Activated CD4-positive, alpha-beta T cell treated with anti-CD3 and anti-CD28 coated beads for 36 hours (primary cell): ENCODE measurements at places on chromosomes 7 and 10.

- DNase-seq, result no peak
Measured at GRCh38 chr7:9921326-9921725, 1052.3 kb upstream of the PHF14 start.

DNA sequence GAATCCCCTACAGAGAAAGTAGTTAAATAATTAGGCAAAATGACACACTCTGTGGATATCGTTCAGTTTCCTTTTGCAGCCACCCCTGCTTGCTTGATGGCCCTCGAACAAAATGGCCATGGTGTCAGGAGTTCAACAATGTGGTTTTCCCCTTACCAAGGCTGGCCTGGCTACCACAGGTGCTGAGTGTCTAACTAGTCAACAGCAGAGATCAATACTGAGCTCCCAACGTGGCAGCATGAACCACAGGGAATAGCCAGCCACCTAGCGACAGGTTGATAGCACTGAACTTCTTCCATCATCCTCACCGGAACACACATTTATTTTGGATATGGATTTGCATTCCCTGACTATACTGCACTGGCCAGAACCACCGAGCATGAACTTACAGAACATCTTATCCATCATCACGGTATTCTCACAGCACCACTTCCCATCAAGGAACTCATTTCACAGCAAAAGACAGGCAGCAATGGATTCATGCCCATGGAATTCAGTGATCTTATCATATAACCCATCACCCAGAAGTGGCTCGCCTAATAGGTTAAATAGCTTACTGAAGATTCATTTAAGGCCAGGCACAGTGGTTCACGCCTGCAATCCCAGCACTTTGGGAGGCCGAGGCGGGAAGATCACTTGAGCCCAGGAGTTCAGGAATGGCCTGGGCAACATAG lies 6.3 kb downstream of the C10orf67 start:
- no peak for DNase-seq

GRCh38 chr10:93080350-93081046 lies 6.8 kb downstream of the CYP26A1 start:
- peak; percentile 72 for DNase-seq

- no peak for DNase-seq
Measured at GRCh38 chr7:143510854-143511592, 33.4 kb downstream of the TAS2R41 start.

DNA sequence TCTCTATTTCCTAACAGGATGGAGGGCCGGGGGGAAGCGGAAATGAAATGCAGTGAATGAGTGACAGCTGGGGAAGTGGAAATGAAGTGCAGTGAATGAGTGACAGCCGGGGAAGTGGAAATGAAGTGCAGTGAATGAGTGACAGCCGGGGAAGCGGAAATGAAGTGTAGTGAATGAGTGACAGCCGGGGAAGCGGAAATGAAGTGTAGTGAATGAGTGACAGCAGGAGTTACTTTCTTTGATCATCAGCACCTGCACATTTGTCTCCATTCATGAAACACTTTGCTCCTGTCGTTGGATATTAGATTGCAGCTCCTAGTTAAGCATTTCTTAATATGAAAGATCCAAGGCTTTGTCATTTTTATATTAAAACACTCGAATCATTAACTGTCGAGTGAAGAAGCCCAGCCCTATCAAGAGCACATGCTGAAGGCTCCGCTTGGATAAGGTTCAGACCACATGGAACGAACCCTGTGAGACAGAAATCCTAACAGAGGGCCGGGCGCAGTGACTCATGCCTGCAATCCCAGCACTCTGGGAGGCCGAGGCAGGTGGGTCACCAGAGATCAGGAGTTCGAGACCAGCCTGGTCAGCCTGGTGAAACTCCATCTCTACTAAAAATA lies 406.0 kb upstream of the ADARB2 start:
- DNase-seq, result no peak

DNA sequence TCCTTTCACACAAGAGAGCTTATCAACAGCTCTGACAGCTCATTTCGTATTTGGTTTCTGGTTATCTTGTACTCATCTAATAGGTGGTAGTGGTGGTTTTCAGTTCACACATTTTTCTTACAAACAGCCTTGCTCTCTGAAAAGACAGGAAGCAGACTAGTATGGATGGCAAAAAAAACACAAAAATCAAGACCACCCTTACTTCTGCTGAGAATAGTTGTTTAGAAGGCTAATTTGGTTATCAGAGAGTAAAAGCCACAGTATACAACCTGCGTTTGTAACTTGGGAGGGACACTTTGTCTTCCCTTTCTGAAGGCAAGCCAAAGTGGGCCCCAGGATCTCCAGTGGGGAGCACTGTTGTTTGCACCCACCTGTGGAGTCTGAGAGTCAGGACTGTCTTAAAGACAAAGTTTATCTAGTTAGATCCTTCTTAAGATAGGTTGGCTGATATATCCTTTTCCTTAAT lies 68.0 kb downstream of the PIP4K2A start:
- no peak for DNase-seq

- DNase-seq, result no peak
Measured at GRCh38 chr7:6278749-6279310, 6.4 kb upstream of the CYTH3 start.

- no peak for DNase-seq
Measured at GRCh38 chr10:58465629-58466028, 47.0 kb upstream of the BICC1 start.

- DNase-seq, result no peak
Measured at GRCh38 chr7:46909601-46910051, 672.3 kb downstream of the TNS3 start.

DNA sequence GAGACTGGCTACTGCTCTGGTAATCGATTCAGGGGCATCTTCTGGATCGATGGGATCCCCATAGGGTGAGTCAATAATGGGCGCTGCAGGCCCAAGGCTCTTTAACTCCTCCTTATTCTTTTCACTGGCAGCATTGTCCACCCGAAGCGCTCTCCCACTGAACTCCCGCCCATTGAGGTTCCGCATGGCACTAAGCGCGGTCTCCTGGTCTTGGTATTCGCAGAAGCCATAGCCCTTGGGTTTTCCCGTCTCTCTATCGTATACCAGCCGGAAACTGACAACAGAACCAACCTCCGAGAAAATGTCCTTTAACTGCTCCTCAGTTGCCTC lies 285 bp downstream of the CSTF2T start:
- no peak for DNase-seq

DNA sequence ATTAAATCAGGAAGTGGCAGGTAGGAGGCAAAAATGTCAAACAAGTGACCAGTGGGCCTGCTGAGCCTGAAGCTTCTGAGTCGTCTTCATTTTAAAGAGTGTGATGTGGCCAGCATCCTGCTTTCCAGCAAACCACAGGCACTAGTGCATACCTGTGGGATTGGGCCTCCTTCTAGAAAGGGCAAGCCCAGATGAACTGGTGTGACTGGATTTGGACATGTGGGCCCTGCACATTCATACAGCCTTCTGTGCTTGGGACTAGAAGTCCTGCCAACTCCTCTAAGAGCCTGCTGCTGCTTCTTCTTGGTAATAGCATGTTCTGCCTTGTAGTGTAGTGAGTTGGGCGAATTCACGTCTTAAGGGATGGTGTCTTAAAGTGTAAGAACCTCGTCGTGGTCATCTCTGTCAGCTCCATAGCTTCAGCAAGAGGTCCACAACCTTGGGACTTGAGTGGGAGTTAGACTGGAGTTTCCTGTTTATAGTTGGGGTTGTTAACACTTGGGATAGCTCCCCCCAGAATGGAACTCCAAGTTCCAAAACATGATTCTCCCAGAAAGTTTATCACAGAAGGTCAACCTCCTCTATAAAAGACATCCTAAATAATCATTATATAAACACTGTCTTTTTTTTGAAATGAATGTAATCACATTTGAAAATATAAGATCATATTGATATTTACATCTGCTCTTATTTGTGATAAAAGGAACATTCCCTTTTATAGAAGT lies 11.2 kb downstream of the BMPER start:
- DNase-seq, result no peak

DNA sequence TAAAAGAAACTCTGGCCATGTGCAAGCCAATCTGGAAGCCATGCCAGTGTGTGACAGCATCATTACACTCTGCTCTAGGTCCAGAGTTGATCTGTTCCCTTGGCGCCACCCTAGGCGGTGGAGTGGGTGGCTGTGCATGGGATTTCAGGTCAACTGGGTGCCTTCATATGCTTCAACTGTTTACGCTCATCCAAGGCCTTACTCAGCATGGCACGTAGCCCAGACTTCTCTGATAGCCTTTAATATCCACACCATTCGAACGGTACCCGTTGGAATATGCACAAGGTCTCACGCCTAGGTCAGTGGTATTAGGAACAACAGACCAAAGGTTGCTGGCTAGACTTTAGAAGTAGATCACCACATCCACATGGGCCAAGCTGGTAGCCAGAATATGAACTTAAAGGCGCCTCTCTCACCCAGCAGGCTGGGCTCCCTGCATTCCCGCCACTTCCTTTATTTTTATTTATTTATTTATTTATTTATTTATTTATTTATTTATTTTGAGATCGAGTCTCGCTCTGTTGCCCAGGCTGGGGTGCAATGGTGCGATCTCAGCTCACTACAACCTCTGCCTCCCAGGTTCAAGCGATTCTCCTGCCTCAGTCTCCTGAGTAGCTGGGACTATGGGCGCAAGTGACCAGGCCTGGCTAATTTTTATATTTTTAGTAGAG lies 18.7 kb upstream of the ACHE start:
- DNase-seq, result no peak

- no peak for DNase-seq
Measured at GRCh38 chr7:101813402-101814019, 3.9 kb upstream of the CUX1 start.
